Psoas muscle (tissue), 8 donors: ENCODE measurements at places on chromosomes 3 and 15. TPM values are rescaled to one million over a fixed set of nuclear protein-coding genes. Genes with fewer than 3 reads are reported as not detected.

The TRPM1 gene
- not detected for total RNA-seq

The MAP3K13 gene
- 7.6 TPM for total RNA-seq

The HES1 gene
- total RNA-seq: 33.3 TPM

The ROBO2 gene
- total RNA-seq: 0.19 TPM

The HMG20A gene
- 29.3 TPM for total RNA-seq

The LRIG1 gene
- total RNA-seq: 41.1 TPM

The HYAL3 gene
- total RNA-seq: 2.1 TPM

The SUCNR1 gene
- total RNA-seq: 0.32 TPM

The GMNC gene
- total RNA-seq: not detected

The MAN2C1 gene
- 99.8 TPM for total RNA-seq

The IFT57 gene
- total RNA-seq: 14.7 TPM

The CHRNA7 gene
- 0.45 TPM for total RNA-seq

The SLC7A14 gene
- total RNA-seq: not detected

The MTHFS gene
- total RNA-seq: 17.1 TPM

The PRTG gene
- total RNA-seq: 0.92 TPM

The STRIT1 gene
- 1,417 TPM for total RNA-seq

The ADAMTS7 gene
- total RNA-seq: 1.3 TPM

The MESP1 gene
- 30.4 TPM for total RNA-seq

The OR5K2 gene
- not detected for total RNA-seq

The TM4SF18 gene
- 1.8 TPM for total RNA-seq

The MAP6D1 gene
- total RNA-seq: 5.0 TPM

The TMEM207 gene
- not detected for total RNA-seq

The TMEM44 gene
- total RNA-seq: 2.6 TPM

The AGTR1 gene
- 8.5 TPM for total RNA-seq
